ENCODE measurements at places on chromosomes 7 and 10. TPM values are rescaled to one million over a fixed set of nuclear protein-coding genes. Genes with fewer than 3 reads are reported as not detected.

The PDK4 gene
- 34.8 TPM for total RNA-seq

The HOXA4 gene
- 0.69 TPM for total RNA-seq

The UBTD1 gene
- 5.6 TPM for total RNA-seq

The HOXA1 gene
- total RNA-seq = 0.59 TPM

The MYL10 gene
- total RNA-seq = 3.2 TPM

The FEZF1 gene
- not detected for total RNA-seq

The PNLIPRP3 gene
- 5.8 TPM for total RNA-seq

The NUTM2D gene
- 2.8 TPM for total RNA-seq

The AGBL3 gene
- 2.0 TPM for total RNA-seq

The UTF1 gene
- total RNA-seq = not detected

The ADRA2A gene
- total RNA-seq = 2.0 TPM

The DGKI gene
- total RNA-seq = 1.5 TPM

The PNLIPRP2 gene
- not detected for total RNA-seq

The CCDC3 gene
- total RNA-seq = 36.3 TPM

Data from skin of body (tissue), 3 donors.